NCI-H1694 (cell line): ENCODE measurements at places on chromosomes 5 and 9.

- no peak for DNase-seq
Observed at GRCh38 chr9:30039712-30040111, 2344.7 kb upstream of the ACO1 start.

GRCh38 chr9:97038611-97039513 is at the start of gene CTSV:
TSS of gene CTSV (minus strand) at chr9:97039142. CDS start at chr9:97038043, 1,099 bp downstream.
- peak; percentile 73 for DNase-seq

GRCh38 chr9:28051559-28052503 is 478.6 kb upstream of the C9orf72 start:
- DNase-seq, result no peak

- DNase-seq, result no peak
Observed at GRCh38 chr5:146883511-146883910, 5.0 kb upstream of the PPP2R2B start.

DNA sequence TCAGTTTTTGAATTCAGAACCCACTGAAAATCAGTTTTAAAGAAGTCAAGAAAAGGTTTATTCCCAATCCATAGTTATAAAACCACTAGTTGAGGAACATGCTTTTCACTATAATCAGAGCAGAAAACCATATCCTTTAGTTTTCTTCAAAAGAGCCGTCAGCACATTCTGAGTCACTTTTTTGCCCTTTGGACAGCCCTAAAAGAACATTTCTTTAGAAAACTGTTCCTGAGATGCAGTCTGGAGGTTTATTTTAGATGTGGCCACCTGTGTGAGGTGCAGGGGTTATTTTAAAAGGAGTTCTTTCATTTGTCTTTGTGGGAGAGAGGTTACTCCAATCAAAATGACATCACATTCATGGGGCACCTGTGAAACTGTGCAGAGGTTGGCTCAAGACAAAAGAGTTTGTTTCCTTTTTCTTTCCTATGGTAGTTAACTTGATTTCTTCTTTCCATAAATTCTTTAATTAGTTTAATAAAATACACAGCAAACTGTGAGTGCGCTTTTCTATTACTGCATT is 221.6 kb upstream of the RPS23 start:
- DNase-seq, result no peak

- no peak for DNase-seq
Observed at GRCh38 chr9:137645211-137645610, 26.4 kb downstream of the EHMT1 start.

DNA sequence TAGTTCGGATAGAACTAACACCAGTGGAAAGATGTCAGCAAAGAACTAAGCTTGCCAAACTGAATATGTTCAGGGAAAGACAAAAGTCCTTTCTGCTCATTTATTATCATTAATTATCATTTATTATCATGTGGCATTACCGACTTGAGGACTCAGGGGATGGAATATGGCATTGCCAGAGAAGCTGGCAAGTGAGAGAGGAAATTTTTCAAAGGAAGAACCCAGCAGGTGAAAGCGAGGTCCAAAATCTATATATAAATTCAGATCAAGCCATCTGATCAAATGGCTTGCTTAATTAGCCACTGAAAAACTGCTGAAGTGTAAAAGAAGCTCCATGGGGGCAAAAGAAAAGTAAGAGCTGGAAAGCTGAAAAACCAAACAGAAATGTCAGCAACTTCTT is 1049.6 kb upstream of the SEMA6A start:
- no peak for DNase-seq

DNA sequence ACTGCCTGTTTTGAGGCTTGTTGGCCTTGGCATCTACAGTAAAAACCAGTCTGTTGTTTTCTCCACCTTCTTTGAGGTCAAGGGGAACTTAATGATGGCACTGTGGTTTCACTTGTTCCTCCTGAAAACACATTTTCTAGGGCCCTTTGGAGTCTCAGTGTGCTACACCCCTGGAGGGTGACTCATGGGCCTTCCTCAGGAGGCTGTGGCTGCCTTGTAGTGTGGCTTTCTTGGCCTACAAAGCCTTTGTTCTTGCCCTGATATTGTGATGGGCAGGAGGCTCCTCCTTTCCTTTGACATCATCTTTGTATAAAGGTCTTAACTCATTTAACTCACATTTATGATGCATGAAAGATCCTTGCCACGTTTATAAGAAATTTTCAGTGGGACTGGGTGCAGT is 56.3 kb upstream of the GPBP1 start:
- DNase-seq, result no peak

DNA sequence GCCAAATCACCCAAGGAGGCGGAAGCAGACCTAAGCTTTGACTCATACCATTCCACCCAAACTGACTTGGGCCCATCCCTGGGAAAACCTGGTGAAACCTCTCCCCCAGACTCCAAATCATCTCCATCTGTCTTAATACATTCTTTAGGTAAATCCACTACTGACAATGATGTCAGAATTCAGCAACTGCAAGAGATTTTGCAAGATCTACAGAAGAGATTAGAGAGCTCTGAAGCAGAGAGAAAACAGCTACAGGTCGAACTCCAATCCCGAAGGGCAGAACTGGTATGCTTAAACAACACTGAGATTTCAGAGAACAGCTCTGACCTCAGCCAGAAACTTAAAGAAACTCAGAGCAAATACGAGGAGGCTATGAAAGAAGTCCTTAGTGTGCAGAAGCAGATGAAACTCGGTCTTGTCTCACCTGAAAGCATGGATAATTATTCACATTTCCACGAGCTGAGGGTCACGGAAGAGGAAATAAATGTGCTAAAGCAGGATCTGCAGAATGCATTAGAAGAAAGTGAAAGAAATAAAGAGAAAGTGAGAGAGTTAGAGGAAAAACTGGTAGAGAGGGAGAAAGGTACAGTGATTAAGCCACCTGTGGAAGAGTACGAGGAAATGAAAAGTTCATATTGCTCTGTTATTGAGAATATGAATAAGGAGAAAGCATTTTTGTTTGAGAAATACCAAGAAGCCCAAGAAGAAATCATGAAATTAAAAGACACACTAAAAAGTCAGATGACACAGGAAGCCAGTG is 15.8 kb upstream of the TTC23L start:
- no peak for DNase-seq
